NAMALWA (cell line): ENCODE measurements at places on chromosomes 13 and 19.

DNA sequence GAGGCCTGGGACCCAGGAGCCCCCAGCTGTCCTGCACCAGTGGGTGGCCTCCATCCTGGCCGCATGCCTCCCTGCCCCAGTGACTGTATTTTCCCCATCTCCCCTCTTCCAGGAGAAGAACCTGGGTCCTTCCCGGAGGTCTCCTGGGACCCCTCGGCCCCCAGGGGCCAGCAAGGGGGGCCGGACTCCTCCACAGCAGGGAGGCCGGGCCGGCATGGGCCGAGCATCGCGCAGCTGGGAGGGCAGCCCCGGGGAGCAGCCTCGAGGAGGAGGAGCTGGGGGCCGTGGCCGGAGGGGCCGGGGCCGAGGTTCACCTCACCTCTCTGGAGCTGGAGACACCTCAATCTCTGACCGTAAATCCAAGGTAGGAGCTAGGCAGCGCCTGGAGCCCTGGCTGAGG lies 4.2 kb downstream of the CCDC9 start:
- no peak for DNase-seq

DNA sequence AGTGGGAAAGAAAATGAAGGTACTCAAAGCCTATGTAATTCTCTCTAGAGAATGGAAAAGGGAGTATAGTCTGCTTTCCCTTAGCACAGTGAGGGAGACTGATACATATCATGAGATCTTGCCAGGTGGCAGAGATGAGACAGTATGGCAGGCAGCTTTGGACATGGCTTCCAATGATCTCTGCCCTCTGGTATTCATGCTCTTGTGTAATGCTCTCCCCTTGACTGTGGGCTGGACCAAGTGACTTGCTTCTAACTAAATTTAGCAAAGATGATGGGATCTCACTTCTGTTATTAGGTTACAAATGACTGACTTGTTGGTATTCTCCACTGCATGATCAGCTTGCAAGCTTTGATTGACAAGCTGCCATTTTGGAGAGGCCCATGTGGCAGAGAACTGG lies 10.2 kb downstream of the ZNF132 start:
- no peak for DNase-seq

GRCh38 chr19:30780032-30780431 lies 407.8 kb downstream of the ZNF536 start:
- no peak for DNase-seq

GRCh38 chr13:112466132-112467058 lies 90.2 kb downstream of the SPACA7 start:
- DNase-seq, result no peak

- DNase-seq, result no peak
Observed at GRCh38 chr19:29781386-29782259, 30.2 kb upstream of the CCNE1 start.
